ENCODE measurements at places on chromosomes 5 and 9.

DNA sequence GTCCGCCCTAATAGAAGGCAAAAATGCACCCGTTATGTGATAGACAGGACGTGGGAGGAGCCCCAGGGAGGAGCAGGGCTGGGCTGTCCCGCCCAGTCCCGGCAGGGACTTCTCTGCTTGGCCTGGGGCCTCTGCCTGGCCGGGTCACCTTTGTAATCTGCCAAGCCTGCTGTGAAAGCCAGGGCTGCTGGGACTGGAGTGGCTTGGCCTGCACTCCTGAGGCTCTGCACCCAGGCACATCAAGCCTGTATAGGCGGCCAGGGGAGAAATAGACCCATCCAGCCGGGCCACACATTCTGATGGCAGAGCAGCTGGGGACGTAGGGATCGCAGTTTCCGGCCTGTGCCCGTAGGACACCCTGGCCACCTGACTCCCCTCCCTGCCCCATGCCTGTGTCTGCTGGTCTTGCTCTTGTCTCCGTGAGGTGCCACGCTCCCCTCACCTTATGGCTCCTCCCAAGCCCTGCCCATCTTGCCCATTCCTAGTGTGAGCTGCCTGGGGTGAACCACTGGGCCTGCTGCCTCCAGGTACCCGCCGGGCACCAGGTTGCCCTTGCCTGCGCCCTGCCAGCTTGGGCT, 28.1 kb downstream of the DYNC2I2 start:
- peak; percentile 32 for DNase-seq

- DNase-seq: no peak
These were observed 170.6 kb downstream of the SEMA6A start for GRCh38 chr5:116404016-116404415.

DNA sequence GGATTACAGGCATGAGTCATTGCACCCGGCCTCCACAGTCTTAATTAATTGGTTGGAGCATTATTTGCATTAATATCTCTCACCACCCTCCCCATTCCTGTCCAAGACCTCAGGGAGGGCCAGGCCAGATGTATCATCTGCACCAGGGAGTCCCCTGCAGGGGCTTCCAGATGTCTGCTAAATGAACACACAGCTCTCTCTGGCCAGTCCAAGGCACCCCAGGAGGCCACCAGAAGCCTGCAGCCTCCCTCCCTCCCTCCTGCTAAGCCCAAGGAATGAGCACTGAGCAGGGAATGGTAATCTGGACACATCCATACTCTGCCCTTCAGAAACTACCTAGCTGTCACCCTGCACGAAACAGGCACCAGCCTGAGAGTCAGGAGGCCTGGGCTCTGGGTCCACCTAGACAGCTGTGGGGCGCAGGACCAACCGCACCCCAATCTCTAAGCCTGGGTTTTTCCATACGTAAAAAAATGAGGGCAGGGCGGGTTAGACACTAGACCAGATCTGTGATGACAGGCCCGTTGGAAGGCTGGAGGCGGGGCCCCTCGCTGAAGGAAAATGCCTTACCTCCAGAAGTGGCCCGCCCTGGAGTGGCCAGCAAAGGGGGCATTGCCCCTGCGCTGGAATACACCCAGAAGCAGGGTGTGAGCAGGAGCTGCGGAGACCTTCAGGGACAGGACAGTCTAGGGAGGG, 8.3 kb downstream of the CIZ1 start:
- peak; percentile 42 for DNase-seq

DNA sequence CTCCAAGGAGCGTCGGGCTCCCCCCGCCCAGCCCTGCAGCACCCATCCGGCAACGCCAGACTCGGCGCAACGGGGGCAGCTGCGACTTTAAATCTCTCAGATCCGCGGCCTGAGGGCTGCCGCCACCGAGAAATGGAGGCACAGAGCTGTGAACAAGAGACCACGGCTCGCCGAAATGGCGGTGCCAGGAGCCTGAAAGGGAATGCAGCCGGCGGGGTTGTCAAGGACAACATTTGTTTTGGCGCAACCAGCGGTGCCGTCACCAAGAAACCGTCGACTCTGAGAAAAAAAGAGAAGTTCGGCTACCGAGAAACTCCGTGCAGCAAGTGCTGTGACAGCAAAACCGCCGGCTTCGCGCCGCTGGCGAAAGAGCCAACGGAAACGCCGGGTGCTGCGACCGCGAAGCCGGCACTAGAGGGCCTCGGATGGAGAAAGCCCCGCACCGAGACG, 2.1 kb upstream of the ANXA2R start:
- peak; percentile 81 for DNase-seq

- no peak for DNase-seq
These were observed 10.1 kb downstream of the TRIO start for GRCh38 chr5:14153071-14153864.

GRCh38 chr5:132253008-132253441, 4.5 kb upstream of the PDLIM4 start:
- no peak for DNase-seq

- peak; percentile 31 for DNase-seq
These were observed 73.4 kb upstream of the ASS1 start for GRCh38 chr9:130371196-130371966.

DNA sequence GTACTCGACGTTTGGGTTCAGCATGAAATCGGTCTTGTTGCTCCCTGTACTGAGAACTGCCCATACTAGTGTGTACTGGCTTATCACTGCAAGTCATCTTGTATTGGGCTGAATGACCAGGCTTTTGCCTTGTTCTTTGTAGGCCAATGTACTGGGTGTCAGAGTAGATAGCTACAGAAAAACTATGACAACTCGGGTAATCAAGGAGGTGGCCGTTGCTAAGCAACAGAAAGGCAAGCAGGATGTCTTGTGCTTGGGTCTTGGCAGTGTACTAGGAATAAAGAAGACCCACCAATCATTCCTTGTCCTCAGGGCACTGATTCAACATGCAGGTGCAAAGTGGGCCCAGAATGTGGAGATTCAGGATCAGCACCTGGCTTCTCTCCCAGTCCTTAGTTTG, 11.9 kb upstream of the SHISAL2B start:
- DNase-seq: no peak

DNA sequence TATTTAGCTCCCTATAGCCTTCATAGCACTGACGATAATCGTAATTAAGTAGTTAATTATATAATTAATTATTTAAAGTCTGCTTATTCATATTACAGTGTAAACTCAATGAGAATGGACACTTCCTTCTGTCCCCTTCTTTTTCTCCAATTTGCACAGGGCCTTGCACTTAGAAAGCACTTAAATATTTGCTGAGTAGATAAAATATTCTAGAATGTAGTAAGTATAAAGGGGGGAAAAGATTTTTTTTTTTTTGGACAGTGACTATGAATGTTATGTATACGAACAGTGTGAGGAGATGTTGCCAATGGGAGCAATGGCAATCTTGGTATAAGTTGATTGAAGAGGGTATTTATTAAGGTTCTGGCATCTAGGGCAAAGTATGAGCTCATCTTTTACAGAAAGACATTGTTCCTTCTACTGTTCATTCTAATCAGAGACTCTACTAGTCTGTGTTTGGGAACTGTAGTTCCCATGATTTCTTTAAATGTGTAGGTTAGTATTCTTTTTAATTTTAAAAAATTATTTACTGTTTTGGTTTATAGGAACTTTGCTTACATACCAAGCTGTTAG, 49.4 kb downstream of the YTHDC2 start:
- DNase-seq: no peak

GRCh38 chr9:102740578-102740977, 254.6 kb upstream of the CYLC2 start:
- DNase-seq: no peak

GRCh38 chr9:107105784-107106183, 177.3 kb upstream of the RAD23B start:
- no peak for DNase-seq

DNA sequence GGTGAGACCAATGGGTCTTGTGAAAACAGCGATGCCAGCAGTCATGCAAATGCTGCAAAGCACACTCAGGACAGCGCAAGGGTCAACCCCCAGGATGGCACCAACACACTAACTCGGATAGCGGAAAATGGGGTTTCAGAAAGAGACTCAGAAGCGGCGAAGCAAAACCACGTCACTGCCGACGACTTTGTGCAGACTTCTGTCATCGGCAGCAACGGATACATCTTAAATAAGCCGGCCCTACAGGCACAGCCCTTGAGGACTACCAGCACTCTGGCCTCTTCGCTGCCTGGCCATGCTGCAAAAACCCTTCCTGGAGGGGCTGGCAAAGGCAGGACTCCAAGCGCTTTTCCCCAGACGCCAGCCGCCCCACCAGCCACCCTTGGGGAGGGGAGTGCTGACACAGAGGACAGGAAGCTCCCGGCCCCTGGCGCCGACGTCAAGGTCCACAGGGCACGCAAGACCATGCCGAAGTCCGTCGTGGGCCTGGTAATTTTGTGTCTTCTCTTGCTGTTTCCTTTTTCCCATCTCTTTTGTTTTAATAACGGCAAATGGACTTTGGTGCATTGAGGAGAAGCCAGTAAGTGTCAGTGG, 98.0 kb downstream of the EHMT1 start:
- no peak for DNase-seq

- peak; percentile 62 for DNase-seq
These were observed 113.0 kb downstream of the RPS23 start for GRCh38 chr5:82164977-82165713.

GRCh38 chr5:2779459-2779858, 28.0 kb upstream of the IRX2 start:
- no peak for DNase-seq

GRCh38 chr9:95024097-95024671, 293.3 kb downstream of the FANCC start:
- DNase-seq: peak; percentile 66

DNA sequence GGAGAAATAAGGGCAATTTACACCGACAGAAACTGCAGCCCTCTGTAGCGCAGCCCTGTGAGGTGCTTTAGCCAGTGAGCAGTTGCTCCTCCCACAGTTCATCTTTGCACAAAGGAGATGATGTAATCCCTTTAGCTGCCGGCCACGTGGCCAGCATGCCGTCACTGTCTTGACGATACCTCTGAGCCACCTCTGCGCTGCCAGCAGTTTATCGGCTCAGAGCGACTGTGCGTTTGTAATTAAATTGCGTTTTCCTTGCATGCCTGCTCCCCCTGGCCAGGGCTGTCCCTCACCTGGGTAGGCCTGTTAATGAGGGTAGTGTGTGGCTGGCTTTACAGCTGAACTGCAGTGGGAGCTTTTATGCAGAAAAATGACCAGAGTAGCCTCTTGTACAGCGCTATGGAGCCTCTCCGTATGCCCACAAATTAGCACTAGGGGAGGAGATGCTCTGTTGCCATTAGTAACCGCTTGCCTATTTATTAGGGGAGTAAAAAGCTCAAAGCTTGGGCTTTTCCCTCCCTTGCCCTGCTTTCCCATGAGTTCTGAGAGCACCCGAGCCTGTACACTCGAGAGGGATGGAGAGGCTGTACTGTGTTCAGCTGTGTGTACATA, 107.0 kb downstream of the TRIO start:
- DNase-seq: peak; percentile 75

DNA sequence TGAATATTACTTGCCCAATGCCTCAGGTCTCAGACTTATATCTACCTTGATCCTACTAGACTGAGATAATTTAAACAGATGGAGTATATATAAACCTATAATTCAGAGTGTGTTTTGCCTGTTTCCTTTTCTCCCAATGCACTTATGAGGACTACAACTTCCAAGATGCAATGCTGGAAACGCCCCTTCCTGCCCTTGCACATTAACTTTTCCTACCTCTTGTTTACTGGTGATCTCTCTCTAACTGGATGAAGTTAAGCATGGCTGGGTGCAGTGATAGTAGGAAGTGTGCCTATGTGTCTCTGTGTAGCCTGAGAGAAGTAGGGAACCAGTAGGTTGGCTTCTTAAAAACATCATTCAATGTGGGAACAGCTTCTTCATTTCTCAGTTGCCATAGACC, 115.2 kb downstream of the SVEP1 start:
- DNase-seq: peak; percentile 17

- DNase-seq: no peak
These were observed 78.6 kb downstream of the ANXA1 start for GRCh38 chr9:73230251-73230650.

DNA sequence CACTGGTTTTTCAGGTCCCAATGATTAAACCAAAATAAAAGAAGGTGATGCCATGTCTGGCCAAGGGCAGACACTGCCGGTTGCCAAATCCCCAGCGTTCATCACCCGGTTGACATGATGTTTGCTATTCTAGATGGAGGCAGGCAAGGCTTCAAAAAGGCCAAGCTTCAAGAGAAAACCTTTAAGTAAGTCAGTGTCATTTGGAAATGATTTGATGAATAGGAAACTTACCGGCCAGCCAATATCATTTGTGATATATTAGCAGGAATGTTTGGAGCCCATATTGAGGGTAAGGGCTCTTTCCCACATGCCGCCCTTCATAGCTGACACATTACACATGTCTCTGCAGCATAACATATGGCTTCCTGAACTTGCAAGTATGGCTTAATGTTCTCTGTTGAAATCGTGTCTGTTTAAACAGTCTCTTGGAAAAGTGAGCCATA, 89.5 kb upstream of the TTC23L start:
- DNase-seq: peak; percentile 73

GRCh38 chr9:118003240-118003639, 299.0 kb downstream of the TLR4 start:
- DNase-seq: no peak

- no peak for DNase-seq
These were observed 416.8 kb downstream of the IRX2 start for GRCh38 chr5:2334719-2335118.

DNA sequence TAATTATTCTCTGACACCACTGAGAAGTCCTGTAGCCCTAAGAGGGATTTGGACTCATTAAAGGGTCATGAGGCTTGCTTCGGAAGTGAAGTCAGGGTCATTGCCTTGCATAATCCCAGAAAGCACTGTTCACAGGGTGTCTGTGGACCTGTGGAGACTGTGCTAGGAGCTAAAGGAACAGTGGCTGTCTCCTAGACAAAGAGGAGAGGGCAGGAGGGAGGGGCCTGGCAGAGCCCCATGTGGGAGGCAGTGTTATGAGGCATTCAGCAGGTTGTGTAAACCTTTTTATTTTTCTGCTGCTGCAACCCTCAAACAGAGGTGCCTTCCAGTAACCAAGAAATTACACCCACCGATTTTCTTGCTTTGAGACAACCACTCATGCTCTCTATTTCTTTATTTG, 3.3 kb downstream of the TMEM174 start:
- DNase-seq: no peak

GRCh38 chr5:96195123-96195522, 233.5 kb upstream of the ELL2 start:
- peak; percentile 63 for DNase-seq

DNA sequence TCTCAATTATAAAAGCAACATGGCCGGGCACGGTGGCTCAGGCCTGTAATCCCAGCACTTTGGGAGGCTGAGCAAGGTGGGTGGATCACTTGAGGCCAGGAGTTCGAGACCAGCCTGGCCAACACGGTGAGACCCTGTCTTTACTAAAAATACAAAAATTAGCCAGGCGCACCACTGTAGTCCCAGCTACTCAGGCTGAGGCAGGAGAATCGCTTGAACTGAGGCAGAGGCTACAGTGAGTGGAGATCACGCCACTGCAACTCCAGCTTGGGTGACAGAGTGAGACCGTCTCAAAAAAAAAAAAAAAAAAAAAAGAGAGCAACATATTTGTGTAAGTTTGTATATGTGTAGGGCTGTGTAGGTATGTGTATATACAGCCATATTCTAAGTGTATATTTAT, 7.5 kb downstream of the RPS6 start:
- no peak for DNase-seq

All from EH (cell line).